ENCODE measurements at places on chromosomes 7 and 10.

- no peak for DNase-seq
Measured at GRCh38 chr7:46741938-46742540, 821.0 kb upstream of the IGFBP3 start.

GRCh38 chr10:69497611-69498390, 46.5 kb downstream of the TSPAN15 start:
- no peak for DNase-seq

- no peak for DNase-seq
Measured at GRCh38 chr10:93370961-93371360, 111.2 kb downstream of the MYOF start.

- DNase-seq: no peak
Measured at GRCh38 chr10:122102869-122103525, 114.0 kb downstream of the TACC2 start.

DNA sequence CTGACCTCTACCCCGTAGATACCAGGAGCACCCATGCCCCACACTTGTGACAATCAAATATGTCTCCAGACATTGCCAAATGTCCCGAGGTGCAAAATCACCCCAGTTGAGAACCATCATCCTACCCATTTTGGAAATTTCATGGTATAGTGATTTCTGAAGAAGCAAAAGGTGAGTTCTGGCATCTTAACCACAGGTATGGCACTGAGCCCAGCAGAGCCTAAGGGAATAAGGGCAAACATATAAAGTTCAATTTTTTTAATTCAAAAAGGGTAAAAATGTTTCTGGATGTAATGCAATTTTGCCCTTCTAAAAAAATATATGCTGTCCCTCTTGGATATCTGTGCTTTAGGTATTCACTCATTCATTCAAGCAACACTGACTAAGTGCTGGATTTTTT, 30.5 kb upstream of the CPXM2 start:
- DNase-seq: no peak

- no peak for DNase-seq
Measured at GRCh38 chr7:150931199-150931869, 46.8 kb downstream of the KCNH2 start.

- peak; percentile 7 for DNase-seq
Measured at GRCh38 chr7:106111655-106112117, 426 bp downstream of the SYPL1 start.

DNA sequence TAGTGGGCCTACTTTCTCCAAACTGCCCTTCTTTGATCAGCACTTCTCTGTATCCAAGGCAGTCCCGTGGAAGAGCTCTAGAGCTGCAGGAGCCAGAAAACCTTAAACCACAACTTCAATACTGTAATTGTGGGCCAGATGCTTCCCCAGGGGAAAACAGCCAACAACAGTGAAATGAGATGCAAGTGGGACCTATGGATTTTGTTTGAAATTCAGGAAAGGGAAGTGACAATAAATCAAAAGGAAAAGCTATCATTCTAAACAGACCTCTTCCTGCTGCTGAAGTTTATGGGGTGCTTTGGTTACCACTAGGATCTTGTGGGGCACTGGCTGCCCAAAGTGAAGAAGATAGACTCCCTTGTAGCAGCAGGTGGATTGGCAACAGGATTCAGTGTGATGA, 1031.7 kb downstream of the LRMDA start:
- DNase-seq: no peak

- DNase-seq: no peak
Measured at GRCh38 chr10:66045859-66046258, 880.0 kb upstream of the LRRTM3 start.

GRCh38 chr7:103915680-103916357, 73.6 kb downstream of the RELN start:
- DNase-seq: no peak
